ENCODE measurements at places on chromosomes 1 and 21.

GRCh38 chr1:233972951-233973635 is 68.6 kb downstream of the SLC35F3 start:
- no peak for DNase-seq

DNA sequence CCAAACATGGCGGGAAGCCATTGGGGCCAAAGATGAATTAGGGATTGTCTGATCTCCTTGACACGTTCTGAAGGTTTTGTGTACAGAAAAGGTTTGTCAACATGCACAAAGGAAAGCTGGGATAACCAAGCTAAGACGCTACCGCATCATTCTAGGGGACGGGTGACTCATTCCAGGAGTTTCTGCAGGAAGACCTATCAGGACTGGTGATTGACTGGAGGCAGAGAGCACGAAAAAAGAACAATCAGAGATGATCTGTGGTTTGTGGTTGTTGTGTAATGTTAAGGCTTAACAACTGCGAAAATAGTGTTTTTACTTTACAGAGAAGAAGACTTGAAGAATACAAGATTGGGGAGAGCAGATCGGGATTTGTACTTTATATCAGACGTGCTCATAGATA is 22.2 kb upstream of the ERG start:
- no peak for DNase-seq

DNA sequence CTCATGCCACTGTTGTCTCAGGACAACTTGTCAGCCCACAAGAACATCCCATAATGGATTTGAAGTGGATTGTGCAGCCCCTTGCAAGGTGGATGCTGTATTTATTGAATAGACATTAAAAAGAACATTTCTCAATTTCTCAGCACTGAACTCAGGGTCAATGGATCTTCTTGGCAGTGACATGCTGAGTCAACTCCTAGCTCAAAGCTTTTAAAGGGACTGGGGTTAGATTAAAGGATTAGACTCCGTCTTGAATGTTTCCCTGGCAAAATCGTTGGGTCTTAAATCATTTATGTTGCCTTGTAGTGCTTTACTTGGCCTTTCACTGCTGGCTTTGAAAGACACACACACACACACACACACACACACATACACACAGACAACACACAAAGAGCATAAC is 221.6 kb upstream of the PBX1 start:
- DNase-seq: no peak

GRCh38 chr21:26032263-26032662 is 138.3 kb downstream of the APP start:
- DNase-seq: no peak

GRCh38 chr1:181413836-181414235 is 69.5 kb upstream of the CACNA1E start:
- DNase-seq: no peak

DNA sequence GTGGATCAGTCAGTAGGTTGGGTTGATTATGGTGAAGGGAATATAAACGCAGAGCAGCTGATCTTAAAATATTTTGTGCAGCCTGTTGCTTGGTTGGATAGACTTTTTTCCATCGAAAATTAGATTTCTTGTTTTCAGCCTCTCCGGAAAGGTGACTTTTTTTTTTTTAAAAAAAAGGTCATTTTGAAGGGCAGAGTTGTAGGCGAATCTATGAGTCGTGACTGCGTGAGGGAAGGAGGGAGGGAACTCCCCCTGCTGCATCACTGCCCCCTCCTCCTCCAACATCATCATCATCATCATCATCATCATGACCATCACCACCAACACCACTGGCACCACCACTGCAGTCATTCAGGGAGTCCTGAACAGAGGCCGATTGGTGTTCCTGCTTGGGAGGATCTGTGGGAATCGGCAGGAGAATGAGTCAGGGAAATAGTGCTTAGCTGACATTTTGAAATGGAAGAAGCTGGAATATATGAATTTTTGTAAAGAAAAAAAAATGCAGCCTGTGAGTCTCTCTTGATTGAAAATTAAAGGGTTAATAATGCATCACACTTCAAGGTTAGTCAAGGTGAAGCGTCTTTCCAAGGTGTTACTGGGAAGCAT is 1.2 kb downstream of the ATP1B1 start:
- DNase-seq: peak; percentile 57

DNA sequence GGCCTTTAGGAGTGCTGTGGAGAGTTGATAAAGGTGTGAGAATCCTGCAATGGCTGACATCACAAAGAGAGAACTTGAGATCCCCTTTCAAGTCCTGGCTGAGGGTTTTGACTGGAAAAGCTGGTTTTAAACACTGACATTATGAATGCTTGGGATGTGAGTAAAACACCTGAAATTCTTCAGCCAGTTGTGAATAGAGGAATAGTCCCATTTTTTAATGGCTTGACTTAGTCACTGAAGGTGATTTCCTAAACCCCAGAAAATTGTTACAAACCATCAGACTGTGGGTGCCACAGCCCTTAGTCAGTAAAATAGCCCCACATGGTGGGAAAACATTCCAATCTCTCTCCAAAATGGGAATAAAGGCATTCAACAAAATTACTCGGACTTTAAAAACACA is 107.7 kb upstream of the LMO4 start:
- no peak for DNase-seq

GRCh38 chr1:47915677-47916353 is 81.4 kb downstream of the TRABD2B start:
- DNase-seq: no peak

GRCh38 chr1:84152649-84153056 is 8.6 kb downstream of the PRKACB start:
- DNase-seq: no peak

DNA sequence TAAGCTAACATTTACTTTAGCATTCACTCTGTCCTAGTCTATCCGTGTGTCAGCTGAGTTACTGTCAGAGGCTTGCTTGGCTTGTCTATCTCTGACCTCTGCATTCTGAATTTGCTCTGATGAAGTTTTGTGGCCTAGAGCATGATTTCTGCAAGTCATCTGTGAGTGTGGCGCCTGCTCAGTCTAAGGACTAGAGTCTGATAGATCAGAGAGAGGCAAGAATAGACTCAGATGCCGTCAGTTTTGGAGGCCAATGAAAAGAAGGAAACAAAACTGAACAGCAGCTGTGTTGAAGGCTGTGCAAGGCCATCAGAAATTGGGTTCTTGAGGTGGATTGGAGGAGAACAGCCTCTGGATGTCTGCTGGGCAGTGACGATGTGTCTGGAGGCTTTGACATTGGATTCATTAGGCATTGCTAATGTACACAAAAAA is 573.1 kb downstream of the USP25 start:
- DNase-seq: peak; percentile 66
